ENCODE measurements at places on chromosomes 6 and 20.

- no peak for DNase-seq
Measured at GRCh38 chr6:107653861-107654394, 164.0 kb downstream of the SOBP start.

- no peak for DNase-seq
Measured at GRCh38 chr6:148608199-148608951, 138.5 kb upstream of the UST start.

- peak; percentile 55 for DNase-seq
Measured at GRCh38 chr20:48186447-48186846, 401.2 kb upstream of the SULF2 start.

DNA sequence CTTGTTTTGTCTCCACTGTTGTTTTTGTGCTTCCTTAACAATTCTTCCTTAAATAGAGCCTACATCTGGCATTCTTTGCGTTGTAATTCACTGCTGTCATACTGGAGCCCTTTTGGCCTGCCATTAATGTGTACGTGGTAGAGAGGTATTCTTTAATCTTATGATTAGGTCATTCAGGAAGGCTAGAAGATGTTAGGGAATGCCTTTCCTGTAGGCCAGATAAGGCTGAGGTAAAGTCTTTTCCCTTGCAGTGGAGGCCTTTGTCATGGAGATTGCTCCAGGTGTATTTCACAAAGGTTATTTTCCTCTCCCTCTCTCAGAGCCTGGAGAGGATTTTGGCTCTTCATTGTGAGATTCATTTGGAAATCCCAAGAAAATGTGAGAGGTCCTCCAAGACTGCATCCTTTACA lies 146.9 kb downstream of the FUT9 start:
- DNase-seq = no peak

DNA sequence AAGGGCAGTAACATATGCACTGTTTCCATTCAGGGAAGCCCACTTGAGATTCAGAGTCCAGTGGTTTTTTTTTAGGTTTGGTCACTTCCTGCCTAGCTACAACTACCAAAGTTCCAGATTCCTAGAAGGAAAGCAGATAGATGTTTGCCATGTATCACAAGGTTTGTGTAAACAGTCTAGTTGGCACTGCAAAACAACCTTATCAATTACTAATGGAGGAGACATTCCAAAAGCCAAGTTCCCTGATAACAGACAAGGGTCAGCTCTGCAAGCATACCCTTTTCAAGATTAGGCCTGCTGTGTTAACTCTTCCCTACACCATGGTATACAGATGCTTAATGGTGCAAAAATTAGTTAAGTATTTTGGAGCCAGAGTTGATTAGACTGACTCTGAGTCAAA lies 141.3 kb upstream of the GLP1R start:
- no peak for DNase-seq

GRCh38 chr20:45758096-45758495 lies 33.6 kb downstream of the WFDC3 start:
- no peak for DNase-seq

DNA sequence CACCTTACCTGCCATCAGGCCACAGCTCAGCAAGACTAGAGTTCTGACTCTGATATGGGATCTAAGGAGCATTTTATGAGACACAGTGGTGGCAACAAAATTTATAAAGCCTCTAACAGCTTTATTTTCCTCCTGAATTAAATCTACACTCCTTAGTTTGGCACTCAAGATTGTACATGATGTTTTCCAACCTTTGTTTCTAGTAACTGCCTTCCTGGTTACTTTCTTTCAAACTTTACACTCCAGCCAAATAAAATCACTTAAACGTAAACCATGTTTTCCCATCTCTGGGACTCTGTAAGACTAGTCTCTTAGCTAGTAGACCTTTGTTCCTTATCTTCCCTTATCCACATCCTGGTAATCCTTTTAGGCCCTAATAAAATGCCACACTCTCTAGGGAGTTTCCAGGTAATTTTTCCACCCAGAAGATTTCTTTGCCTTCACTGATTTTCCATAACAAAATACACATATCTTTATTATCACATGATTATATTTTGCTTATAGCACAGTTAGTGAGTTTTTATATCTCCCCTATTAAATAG lies 92.1 kb downstream of the PKHD1 start:
- no peak for DNase-seq

GRCh38 chr6:47865206-47865605 lies 83.4 kb downstream of the OPN5 start:
- DNase-seq = no peak

GRCh38 chr6:53979468-53980067 lies 131.7 kb upstream of the MLIP start:
- DNase-seq = no peak

DNA sequence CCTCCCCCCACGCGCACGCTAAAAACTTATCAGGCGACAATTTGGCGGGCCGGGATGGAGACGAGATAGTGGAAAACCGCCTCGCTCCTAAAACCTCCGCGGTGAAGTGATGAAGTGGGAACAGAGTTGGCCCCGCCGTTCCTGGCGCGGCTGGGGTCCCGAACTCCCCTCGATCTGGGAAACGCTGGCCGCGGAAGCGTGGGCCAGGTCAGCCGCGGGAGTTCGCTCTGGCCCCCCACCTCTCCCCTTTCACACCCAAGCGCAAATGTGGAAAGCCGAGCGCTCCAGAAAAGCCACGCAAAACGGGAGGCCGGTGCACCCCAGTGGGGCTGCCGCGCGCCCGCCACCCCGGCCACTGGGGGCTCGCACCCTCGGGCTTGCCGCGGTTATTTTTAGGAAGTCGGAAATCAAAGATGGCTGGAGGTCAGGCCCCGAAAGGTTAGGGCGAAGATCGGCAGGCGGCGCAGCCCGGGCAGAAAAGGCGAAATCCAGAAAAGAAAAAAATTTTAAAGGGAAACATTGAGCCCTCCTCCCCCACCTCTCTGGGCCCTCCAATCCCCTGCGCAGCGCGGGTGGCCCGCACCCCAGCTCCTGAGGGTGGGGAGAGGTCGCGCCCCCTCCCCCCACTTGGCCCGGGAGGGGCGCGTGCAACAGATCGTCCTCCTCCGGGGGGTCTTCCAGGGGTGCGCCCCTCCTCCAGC lies 1.0 kb downstream of the SALL4 start:
- DNase-seq = no peak

DNA sequence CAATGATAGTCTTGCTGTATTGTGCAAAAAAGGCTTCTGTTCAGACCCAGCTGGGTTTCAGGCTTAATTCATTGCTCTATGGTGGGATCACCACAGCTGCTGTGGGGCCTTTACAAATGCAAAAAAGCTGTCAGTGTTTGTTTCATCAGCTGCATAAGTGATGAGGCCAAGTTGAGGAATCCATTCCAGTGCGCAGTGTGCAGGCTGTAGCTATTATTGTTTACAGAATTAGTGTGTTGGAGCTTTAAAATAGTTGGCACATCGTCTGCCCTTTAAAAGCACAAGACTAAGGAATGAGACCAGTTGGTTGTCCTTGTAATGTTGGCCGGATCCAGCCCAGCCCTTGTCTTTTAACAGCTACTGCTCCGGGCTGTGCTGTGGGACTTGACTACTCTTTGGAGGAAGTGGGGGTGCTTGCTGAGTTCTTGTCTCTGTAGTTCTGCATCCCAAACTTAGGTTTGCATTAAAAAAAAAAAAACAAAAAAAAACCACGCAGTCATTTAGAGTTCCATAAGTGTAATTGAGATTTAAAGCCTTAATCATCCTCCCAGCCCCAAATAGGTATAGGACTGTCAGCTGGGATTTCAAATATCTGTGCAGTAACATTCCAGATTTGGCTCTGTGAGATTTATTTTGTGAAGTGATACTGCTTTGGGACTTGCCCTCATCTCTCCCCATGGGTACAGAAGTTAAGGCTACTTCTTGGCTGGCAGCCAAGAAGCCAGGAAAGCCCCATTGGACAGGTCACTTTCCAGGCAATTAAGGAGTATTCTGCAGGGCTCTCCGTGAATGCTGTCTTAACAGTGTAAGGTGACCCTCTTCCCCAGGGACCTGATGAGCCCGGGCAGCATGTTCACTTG lies 19.3 kb downstream of the JARID2 start:
- no peak for DNase-seq

DNA sequence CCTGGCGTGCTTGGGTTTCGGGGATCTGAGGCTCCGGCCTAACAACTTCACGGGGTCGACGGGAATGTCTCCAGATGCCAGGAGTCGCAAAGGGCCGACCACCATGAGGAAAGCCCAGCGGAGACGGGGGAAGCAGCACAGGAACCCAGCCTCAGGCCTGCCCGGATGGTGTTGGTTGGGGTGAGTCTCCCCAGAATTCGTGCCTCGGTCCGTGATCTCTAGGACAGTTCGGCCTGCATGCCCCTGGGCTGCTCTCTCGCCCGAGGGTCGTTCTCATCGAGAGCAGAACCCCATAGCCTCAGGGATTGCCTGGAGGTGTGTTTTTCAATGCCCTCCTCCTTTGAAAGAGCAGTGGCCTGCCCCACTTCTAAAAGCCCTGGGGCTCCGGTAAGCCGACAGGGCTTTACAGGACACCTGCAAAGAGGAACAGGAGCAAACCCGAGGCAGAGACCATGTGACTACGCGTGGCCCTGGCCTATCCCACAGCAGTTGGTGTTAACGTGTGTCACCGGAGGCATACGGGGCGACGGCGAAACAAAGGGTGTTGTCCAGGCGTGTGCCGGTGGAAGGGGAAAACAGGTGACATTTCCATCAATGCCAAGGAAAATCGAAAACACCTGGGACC lies 973.1 kb upstream of the DEFB115 start:
- no peak for DNase-seq

DNA sequence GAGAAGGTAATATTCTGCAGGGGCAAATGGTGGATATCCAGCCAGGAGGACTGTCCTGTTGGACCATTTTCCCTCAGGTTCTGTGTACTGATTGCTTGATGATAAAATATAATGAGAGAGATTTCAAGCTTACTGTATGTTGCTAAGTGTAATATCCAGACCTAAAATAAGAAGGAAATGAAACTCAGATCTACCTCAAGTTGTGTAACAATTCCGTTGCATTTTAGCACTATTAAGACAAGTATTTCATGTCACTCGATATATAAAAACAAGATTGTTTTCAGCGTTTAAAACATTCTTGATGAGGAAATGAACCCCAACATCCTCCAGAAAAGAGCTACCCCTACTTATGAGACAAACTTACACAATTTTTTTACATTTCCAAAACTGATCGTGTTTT lies 57.2 kb downstream of the RGS17 start:
- DNase-seq = no peak

- no peak for DNase-seq
Measured at GRCh38 chr20:63102721-63103375, 96.1 kb upstream of the BHLHE23 start.

- no peak for DNase-seq
Measured at GRCh38 chr20:235891-236290, 8.8 kb downstream of the DEFB129 start.

- no peak for DNase-seq
Measured at GRCh38 chr6:142966294-142966693, 21.3 kb upstream of the HIVEP2 start.

DNA sequence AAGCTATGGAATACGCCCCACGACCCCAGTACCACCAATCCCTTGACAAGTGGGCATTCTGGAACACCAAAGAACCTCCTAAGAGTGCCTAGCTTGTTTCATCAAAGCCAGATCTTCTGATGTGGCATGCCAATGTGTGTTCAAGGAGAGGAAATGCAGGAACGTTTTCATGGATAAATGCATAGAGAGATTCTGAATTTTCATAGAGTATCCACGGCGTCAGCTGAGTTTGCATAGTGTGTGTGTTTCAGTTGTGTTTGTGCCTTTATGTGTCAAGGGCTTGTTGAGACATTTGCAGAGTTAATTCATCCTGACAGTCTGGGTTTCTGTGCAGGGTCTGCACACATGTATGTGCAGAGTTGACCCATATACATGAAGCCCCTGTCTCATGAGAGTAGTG lies 172.7 kb upstream of the LRFN2 start:
- no peak for DNase-seq

- DNase-seq = no peak
Measured at GRCh38 chr6:168415098-168415992, 25.6 kb upstream of the SMOC2 start.

DNA sequence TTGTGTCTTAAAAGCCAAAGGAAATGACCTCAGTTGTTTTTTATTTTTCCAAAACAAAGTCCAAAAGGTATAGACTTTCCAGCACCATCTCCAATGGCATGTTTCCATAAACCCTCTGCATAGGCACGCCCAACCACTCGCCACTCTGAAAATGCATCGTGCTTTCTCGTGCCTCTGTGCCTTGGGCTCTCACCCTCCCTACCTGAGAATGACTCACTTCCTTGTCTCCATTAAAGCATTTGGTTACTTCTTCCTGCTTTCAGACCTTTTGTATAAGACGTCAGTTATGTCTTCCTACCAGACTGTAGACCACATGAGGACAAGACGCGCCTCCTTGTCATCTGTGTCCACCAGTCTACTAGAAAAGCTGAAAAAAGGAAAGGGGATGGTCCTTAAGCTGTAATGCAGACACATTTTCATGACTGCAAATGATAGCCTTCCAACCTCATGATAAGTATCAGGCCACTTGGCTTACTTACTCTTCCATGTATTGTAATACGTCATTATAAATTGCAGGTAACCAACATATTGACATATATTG lies 61.2 kb upstream of the CDYL start:
- DNase-seq = no peak

DNA sequence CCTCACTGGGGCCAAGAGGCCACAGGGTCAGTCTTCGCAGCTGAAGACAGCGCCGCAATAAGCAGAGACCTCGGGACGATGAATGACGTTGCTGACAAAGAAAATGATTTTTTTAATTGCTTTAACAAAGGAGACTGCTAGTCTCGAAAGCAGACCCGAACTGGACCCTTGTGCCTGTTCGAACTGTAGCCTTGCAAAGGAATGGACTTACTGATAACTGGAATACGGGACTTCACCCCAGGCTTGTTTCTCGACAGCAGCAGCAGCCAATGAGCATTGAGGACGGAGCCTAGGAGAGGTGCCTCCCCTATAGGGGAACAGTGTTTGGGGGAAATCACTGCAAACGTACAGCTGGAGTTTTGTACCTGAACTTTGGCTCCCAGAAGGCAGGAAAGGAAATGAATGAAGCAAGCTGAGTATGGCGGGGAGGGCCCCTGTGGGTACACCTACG lies 1.3 kb upstream of the TAF4 start:
- no peak for DNase-seq

- no peak for DNase-seq
Measured at GRCh38 chr20:18324596-18325089, 36.3 kb downstream of the ZNF133 start.

GRCh38 chr6:147366290-147366689 lies 142.2 kb upstream of the SAMD5 start:
- no peak for DNase-seq

DNA sequence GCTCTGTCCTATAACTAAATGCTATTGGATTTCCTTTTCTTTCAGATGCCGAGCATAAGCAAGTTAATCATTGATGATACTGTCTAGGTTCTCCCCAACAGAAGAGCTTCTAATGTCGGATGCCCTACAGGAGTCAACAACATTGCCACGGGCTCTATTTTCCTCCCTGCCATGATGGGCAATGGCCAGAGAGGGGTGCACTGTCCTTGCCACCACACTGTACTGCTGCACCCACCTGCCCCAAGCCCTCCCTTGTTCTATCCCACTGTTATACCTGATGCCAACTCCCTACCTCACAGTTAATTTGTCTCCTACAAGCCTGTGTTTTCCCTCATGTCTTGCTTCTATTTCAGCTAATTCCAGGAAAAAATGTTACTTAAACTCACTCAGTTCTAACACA lies 773.6 kb upstream of the CHD6 start:
- DNase-seq = no peak

GRCh38 chr6:133551436-133551835 lies 310.3 kb downstream of the EYA4 start:
- no peak for DNase-seq
